ENCODE measurements at places on chromosomes 12 and 14. TPM values are rescaled to one million over a fixed set of nuclear protein-coding genes. Genes with fewer than 3 reads are reported as not detected.

SLC25A21 gene
- total RNA-seq: 0.61 TPM

AJUBA gene
- 1.5 TPM for total RNA-seq

MYF6 gene
- not detected for total RNA-seq

ACRBP gene
- 3.0 TPM for total RNA-seq

AMN gene
- 128 TPM for total RNA-seq

PRPH gene
- total RNA-seq: 69.5 TPM

SLC10A1 gene
- total RNA-seq: not detected

TTC9 gene
- 0.54 TPM for total RNA-seq

MDGA2 gene
- total RNA-seq: 0.35 TPM

AQP6 gene
- 0.54 TPM for total RNA-seq

OR10AD1 gene
- total RNA-seq: not detected

CAPZA3 gene
- not detected for total RNA-seq

CIROP gene
- total RNA-seq: 0.13 TPM

TMEM121 gene
- 0.38 TPM for total RNA-seq

OR6C74 gene
- total RNA-seq: not detected

FRS2 gene
- total RNA-seq: 24.2 TPM

RPS26 gene
- total RNA-seq: 81.1 TPM

NOC4L gene
- 12.9 TPM for total RNA-seq

RDH12 gene
- total RNA-seq: not detected

FOXA1 gene
- total RNA-seq: 64.5 TPM

FOXN4 gene
- not detected for total RNA-seq

SYNDIG1L gene
- total RNA-seq: 0.14 TPM

DAO gene
- 0.79 TPM for total RNA-seq

MMP19 gene
- 1.7 TPM for total RNA-seq

LRR1 gene
- total RNA-seq: 15.3 TPM

FGF6 gene
- not detected for total RNA-seq

BCL11B gene
- 5.6 TPM for total RNA-seq

HOXC12 gene
- not detected for total RNA-seq

PTCSC3 gene
- total RNA-seq: not detected

TAS2R42 gene
- not detected for total RNA-seq

EMP1 gene
- 680 TPM for total RNA-seq

CCDC197 gene
- not detected for total RNA-seq

MYL2 gene
- total RNA-seq: 13.2 TPM

IGF1 gene
- total RNA-seq: 2.5 TPM

RNF212B gene
- total RNA-seq: not detected

GLS2 gene
- 1.2 TPM for total RNA-seq

KCNH3 gene
- not detected for total RNA-seq

LMNTD1 gene
- not detected for total RNA-seq

CPNE6 gene
- total RNA-seq: not detected

RDH5 gene
- 48.1 TPM for total RNA-seq

TMPRSS12 gene
- not detected for total RNA-seq

IAPP gene
- total RNA-seq: not detected

ERP27 gene
- total RNA-seq: 5.6 TPM

SSPN gene
- 12.8 TPM for total RNA-seq

SAMD15 gene
- total RNA-seq: 0.29 TPM

GDF3 gene
- total RNA-seq: not detected

TPH2 gene
- total RNA-seq: not detected

SMIM41 gene
- 0.32 TPM for total RNA-seq

SDSL gene
- total RNA-seq: 9.4 TPM

CCDC175 gene
- total RNA-seq: 0.09 TPM
